ENCODE measurements at places on chromosomes 7 and 10.

- DNase-seq, result no peak
These were observed 15.3 kb downstream of the PAPSS2 start for GRCh38 chr10:87674943-87675342.

DNA sequence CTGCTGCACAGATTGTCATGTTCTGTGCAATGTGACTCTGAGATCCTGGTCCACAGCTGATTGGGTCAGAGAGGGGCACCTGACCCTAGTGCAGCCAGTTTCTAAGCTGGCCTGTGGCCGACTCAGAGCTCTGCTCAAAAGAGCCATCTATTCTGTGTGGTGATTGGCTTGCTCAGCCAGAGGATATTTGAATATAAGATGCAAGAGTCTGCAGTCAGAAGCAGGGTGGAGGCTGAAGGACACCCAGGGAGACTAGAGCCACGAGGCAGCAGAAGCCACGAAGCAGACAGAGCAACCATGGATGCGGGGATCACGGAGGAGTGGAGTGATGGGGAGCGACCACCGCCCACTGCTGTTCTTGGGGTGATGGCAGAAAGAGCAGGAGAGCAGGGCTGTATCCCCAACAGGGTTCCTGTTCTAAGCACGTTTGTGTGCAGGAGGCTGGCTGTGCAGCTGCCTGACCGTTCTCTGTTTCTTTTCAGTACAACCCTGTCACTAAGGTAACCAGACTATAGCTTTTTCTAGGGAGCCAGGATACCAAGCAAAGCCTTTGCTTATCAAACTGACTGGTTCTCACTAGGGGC is 19.5 kb upstream of the RHEB start:
- no peak for DNase-seq

DNA sequence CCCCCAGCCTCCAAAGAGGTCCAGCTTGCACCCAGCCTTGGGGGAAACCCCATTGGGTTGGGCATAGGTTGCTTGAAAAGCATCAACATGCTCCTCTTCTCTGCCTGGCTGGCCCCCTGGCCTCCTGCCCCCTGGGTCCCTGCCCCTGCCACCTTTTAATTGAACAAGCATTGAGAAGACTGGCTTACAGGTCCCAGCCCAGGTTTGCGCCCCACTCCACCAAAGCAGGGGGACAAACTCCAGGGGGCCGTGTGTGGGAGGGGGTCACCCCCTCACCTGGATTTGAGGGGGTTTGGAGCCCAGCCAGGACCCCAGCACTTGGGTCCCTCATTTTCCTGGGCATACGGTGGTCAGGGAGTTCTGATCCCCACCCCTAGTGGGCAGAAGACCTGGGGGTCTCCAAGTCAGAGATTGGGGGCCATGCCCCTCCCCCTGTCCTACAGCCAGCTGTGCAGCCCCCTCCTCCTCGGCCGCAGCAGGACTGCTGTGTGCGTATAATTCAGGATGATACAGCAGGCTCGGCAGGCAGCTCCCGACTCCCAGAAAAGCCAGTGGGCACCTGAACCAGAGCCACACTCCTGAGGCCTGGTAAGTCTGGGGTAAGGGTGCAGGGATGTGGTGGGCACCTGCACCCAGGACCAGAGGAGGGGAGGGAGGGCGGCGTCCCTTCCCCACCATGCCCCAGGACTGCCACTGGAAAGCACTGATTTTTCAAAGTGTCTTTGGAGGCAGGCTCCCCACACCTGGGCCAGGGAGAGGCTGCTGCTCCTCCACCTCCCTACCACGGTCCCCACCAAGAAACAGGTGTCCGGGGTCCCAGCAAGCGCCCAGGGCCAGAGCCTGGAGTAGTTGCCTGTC is 1.7 kb downstream of the ELFN1 start:
- DNase-seq, result no peak

DNA sequence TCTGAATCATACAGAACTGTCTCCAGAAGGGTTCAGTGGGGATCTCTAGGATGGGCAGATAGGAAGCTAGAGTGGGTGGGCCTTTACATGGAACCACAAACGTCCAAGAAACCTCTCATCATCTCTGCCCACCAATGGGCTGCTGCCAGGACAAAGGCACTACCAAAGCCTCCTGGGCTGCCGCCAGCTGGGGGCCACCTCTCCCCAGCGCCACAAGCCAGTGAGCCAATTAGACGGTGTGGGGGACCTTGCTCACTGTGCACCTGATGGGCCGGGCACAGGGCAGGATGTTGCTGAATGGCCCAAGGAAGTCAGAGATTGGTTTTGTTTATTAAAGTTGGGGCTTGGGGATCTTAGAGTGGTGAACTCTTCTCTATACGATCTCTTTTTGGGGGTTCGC is 242.1 kb downstream of the MGMT start:
- DNase-seq, result no peak

DNA sequence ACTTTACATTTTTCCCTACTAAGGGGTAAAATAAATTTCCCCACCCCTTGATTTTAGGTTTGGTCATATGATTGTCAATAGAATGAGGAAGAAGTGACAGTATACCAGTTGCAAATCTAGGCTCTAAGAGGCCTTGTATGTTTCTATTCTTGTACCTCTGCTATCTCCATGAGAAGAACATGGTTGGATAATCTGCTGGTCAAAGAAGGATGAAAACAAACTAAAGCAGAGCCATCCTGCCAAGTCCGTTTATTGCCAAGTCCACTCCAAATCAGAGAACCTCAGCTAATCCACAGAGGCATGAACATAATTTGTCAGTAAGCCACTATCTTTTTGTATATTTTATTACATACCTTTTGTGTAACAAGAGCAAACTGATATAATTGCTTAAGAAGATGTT is 98.0 kb downstream of the CRPPA start:
- no peak for DNase-seq

- no peak for DNase-seq
These were observed 34.5 kb downstream of the SMURF1 start for GRCh38 chr7:99109108-99110051.

- no peak for DNase-seq
These were observed 678.8 kb downstream of the INHBA start for GRCh38 chr7:41024126-41024525.
